ENCODE measurements at places on chromosomes 16 and 17.

GRCh38 chr17:10208604-10209193, 10.3 kb upstream of the GAS7 start:
- no peak for DNase-seq

- no peak for DNase-seq
Observed at GRCh38 chr16:56880176-56880575, 15.2 kb downstream of the SLC12A3 start.

DNA sequence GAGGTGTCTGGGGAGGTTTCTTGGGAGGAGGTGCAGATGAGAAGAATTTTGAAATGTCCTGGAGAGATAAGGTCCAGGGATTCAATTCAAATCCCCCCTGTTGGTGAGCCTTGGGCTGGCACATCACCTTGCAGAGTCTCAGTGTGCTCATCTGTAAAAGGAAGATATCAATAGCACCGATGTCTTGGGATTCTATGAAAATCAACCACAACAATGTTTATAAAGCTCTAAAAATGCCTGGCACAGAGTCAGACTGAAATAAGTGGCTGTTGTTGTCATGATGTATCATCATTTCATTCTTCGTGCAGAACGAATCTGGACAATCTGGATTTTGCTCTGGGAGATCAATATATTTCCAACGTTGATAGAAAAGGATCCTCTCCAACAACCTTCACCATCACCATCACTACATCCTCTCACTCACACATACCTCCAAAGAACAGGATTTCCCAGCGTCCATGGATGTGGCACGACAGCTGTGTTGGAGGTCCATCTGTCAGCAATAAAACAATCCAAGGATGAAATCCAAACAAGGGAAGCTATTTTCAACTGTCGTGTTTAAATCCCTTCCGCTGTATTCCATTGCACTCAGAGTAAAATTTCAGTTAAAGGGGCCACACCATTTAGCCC, 393.7 kb upstream of the DYNLRB2 start:
- no peak for DNase-seq

GRCh38 chr17:82605939-82606600, 42.2 kb downstream of the WDR45B start:
- no peak for DNase-seq

DNA sequence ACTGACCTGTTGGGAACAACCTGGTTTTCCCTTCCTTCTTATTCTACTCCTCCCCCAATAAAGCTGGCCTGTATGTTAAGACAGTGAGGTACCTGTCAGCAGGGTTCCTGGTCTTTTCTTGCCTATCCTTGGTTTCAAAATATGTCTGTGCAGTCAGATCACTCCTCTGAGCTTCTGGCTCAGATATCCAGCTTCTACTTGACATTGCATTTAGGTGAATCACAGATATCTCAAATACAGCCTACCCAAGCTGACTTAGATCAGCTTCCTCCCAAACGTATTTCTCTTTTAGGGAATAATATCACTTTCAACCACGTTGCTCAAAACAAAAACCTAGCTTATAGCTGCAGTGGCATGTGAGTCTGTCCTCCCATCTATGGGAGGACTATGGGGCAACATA, 48.7 kb downstream of the TEX14 start:
- DNase-seq: no peak

DNA sequence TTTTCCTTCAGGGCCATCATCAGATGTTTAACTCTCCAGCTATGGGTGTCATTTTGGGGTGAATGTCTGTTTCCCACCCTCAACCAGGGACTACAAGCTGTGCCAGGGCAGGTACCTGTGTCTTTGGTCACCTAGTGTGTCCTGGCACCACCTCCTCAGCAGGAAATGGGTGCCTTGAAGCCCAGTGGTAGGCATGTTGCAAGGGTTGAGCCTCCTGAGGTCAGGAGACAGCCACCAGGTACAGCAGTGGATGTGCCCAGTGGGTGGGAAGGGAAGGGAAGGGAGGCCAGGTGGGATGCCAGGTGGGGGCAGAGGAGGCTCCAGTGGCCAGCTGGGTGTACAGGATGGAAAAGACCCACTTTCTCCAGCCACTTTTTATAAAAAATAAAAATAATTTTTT, 25.5 kb upstream of the ADORA2B start:
- no peak for DNase-seq

DNA sequence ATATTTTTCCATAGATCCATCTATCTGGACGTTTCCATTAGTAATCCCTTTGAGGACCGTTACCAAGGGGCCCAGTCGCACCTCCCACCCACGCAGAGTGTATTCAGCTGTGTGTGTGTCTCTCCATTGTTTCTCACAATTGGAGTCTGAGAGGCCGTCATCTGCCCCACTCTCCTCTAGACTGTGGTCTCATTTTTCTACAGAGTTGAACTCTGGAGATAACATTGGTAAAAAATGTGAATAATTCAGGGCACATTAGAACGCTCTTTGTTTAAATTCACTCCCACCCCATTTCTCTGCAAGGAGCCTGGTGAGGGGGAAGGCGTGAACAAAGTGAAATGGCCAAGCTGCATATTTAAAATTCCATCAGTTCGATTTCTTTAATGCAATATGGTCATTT, 333.1 kb upstream of the MAF start:
- no peak for DNase-seq

DNA sequence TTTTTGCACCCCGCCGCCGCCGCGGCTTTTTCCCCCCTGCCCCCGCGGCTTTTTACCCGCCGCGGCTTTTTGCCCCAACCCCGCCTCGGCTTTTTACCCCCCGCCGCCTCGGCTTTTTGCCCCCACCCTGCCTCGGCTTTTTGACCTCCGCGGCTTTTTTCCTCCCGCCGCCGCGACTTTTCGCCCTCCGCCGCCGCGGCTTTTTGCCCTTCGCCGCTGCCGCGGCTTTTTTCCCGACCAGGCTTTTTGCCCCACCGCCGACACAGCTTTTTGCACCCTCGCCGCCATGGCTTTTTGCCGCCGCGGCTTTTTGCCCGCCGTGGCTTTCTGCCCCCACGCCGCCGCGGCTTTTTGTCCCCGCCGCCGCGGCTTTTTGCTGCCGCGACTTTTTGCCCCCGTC, 137.0 kb upstream of the TP53TG3D start:
- no peak for DNase-seq

- DNase-seq: no peak
Observed at GRCh38 chr16:49821614-49822282, 34.2 kb downstream of the ZNF423 start.

DNA sequence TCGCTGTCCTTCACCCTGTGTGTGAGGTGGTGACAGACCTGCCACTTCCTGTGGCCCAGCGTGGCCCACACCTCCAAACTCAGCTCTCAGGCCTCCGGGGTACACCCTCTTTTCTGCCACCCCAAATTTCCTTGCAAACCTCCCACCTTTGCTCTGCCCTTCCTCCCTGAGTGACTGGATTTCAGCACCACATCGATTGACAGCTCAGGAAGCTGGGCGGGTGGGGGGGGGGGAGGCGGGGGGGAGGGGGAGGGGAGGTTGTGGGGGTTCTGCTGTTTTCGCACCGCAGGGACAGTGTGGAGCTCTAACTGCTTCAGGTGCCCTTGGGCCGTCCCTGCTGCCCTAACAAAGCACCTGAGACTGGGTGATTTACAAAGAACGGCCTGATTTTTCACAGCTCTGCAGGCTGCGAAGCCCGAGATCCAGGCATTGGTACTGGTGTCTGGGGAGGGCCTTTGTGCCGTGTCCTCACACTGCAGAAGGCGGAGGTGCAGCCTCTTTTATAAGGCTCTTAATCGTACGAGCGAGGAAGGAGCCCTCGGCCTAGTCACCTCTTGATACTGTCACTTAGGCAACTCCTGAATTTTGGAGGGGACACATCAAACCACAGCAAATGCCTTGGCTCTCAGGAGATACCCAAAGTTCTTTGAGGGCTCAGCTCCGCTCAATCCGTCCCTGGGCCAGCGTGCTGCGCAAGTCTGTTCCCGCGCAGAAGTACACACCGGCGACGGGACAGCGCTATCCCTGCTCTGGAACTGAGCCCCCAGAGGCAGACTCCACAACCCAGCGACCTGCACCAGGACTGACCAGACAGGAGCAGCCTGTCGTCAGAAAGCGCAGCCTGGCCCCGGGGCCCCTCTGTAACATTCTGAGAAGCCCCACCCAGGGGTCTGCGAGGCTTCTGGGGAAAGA, 3.6 kb downstream of the NDUFAF8 start:
- DNase-seq: no peak

GRCh38 chr17:43477832-43478634, 5.7 kb upstream of the DHX8 start:
- DNase-seq: no peak

DNA sequence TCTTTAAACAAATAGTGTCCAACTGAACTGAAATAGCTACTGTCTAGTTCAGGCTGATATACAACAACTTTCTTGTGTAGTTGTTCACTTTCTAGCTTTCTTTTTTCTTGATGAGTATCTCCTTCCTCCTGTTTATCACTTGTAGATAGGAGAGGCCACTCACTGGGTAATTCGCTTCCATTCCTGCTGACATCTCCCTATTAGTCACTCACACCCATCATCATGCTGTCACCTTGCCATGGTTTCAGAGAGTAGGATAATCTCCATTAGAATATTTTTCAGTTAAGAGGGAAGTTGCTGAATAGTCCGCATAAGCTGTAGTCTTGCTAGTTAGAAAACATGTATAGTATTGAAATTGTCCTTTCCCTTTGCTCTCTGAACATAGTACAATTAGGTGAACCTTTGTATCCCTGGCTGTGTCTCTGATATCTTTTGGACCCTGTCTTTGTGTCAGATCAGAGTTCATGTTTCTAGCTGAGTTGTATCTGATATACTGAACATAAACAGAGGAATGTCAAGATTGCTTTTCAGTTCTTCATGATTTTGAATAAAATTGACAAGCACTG, 64.4 kb upstream of the RASL10B start:
- no peak for DNase-seq

GRCh38 chr17:45834471-45835396, 9.9 kb upstream of the SPPL2C start:
- DNase-seq: no peak

- no peak for DNase-seq
Observed at GRCh38 chr16:46746821-46747776, 1.0 kb downstream of the MYLK3 start.

GRCh38 chr16:78249056-78249455, 149.6 kb downstream of the WWOX start:
- no peak for DNase-seq

- no peak for DNase-seq
Observed at GRCh38 chr16:7303660-7304200, 28.9 kb upstream of the RBFOX1 start.

- no peak for DNase-seq
Observed at GRCh38 chr17:75135946-75136345, 4.4 kb upstream of the NT5C start.

DNA sequence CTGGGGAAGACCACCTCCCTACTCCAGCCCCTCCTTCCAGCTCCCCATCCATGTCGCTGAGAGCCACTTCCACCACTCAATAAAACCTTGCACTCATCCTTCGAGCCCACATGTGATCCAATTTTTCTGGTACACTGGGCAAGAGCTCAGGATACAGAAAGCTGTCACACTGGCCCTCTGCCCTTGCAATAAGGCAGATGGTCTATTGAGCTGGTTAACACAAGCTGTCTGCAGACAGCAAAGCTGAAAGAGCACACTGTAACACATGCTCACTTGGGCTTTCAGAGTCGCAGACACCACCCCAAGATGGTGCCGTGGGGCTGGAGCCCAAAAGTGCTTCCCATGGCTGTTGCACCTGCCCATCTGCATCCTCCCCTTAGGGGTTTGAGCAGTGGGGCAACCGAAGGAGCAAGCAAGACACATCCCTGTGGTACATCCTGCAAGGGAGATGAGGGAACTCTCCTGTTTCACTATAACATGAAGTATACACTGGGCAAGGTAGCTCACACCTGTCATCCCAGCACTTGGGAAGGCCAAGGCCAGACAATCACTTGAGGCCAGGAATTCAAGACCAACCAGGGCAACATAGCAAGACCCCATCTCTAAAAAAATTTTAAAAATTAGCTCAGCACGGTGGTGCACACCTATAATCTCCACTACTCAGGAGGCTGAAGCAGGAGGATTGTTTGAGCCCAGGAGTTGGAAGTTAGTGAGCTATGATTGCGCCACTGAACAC, 52.8 kb upstream of the C17orf78 start:
- no peak for DNase-seq

- peak; percentile 54 for DNase-seq
Observed at GRCh38 chr16:70018254-70018653, 67.1 kb downstream of the CLEC18A start.

GRCh38 chr17:681738-682529, 32.7 kb downstream of the VPS53 start:
- DNase-seq: no peak

DNA sequence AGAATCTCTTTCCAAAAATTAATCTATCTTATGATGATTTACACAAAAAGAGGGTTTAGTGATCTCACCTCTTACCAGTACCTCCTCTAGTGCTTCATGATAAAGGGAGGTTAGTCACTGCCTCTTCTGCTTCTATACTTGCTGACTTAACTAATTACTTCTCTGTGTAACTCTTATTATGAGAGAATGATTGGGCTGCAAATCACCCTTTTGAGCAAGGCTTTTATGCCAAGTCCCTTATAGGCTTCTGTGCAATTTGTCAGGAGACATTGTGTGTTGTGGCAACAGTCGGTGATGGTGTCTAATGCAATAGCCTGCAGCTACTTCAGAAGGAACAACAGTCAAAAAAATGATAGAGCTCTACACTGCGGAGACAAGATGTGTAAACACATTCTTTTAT, 1568.1 kb upstream of the GOT2 start:
- DNase-seq: no peak

- no peak for DNase-seq
Observed at GRCh38 chr16:67803894-67804293, 2.5 kb downstream of the RANBP10 start.

- DNase-seq: no peak
Observed at GRCh38 chr17:45649796-45650195, 134.3 kb upstream of the CRHR1 start.

DNA sequence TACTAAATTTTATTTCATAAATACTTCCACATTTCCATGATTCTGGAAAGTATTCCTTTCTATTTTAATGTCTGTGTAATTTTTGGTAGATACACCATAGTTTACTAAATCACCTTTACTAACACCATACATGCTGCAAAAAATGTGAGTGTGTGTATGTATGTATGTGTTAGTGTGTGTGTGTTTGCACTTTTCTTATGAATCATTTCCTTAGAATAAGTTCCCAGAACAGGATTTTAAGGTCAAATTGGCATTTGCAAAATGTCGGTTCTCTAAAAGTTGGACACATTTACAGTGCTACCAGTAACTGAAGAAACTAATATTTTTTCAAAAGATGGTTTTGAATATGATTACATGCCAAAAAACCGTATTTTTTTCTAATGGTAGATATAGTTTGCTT, 137.1 kb downstream of the CYB561 start:
- DNase-seq: no peak

DNA sequence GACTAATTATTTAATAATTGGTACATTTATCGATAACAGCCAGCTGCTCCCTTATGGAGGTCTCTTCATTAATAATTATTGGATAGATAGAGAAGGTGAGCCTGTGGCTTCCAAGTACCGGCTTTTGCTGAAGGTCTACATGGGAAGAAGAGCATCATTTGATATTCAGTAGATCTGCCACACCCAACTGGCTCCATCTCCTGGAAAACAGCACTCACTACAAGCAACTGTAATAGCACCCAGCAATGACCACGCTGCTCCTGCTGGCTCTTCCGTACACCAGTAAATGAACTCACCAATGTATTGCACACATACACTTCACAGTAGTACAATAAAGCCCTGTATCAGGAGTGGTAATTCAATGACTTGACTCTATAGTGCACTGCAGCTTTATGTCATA, 19.5 kb downstream of the MARVELD3 start:
- peak; percentile 31 for DNase-seq
